Left ventricle myocardium inferior (tissue), 1 donor: ENCODE measurements at places on chromosomes 5 and 9. TPM values are rescaled to one million over a fixed set of nuclear protein-coding genes. Genes with fewer than 3 reads are reported as not detected.

Gene PLCXD3
- 73.1 TPM for total RNA-seq

Gene TEK
- total RNA-seq: 21.7 TPM

Gene XPA
- 5.8 TPM for total RNA-seq

Gene TXN
- 51.4 TPM for total RNA-seq

Gene STK10
- 5.3 TPM for total RNA-seq

Gene ANKRD18B
- not detected for total RNA-seq

Gene C9orf153
- 0.38 TPM for total RNA-seq

Gene TRIM36
- 0.44 TPM for total RNA-seq

Gene OGN
- 19.2 TPM for total RNA-seq

Gene CA9
- not detected for total RNA-seq

Gene GABRA1
- not detected for total RNA-seq

Gene ALDH1A1
- 20.7 TPM for total RNA-seq

Gene CDH9
- not detected for total RNA-seq

Gene RGP1
- 30.2 TPM for total RNA-seq

Gene IL31RA
- 0.27 TPM for total RNA-seq

Gene SPATA31C1
- not detected for total RNA-seq

Gene PCDHB1
- not detected for total RNA-seq
